Activated CD4-positive, alpha-beta T cell treated with anti-CD3 and anti-CD28 coated beads, Interleukin-2, amount 50 U/mL, for 16 hours (primary cell): ENCODE measurements at places on chromosomes 6 and 20.

- DNase-seq = no peak
Observed at GRCh38 chr6:82013561-82014530, 233.7 kb downstream of the IBTK start.

GRCh38 chr6:16765235-16765634 is 4.0 kb upstream of the ATXN1 start:
- DNase-seq = no peak

- no peak for DNase-seq
Observed at GRCh38 chr6:9646342-9647070, 768.4 kb downstream of the TFAP2A start.

DNA sequence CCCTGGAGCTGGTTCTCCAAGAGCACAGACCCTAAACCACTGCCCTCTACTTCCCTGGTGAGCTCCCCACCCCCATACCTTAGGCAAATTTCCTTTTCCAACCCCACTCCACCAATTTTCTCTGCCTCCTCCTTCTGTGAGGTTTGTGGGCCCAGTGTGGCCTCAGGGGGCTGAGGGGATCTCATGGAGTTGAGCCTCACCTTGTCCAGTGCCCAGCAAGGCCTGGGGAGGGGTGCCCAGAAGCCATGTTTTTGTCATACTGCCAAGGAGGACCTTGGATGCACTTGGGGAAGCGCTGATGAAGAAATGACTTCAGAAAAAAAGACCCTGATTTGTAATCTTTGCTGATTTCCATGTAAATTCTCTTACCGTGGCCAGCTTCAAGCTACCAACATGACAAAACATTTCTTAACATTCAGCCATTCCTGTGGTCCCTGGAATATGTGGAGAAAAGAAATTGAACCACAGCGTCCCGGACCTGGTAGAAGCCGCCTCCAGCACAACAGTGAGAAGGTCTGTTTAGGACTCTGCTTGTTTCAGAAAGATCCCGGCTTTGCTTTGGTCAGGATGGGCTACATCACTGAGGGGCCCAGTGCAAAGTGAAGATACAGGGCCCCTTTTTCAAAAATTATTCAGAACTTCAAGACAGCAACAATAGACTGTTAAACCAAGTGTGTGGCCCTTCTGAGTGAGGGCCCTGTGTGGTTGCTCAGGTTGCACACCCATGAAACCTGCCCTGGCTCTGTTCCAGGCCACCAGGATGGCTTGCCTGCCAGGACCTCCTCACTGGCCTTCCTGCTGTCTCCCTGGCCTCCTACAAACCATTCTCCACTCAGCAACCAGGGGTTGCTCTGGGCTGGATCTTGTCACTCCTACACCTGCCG is 52.5 kb downstream of the CHMP4B start:
- DNase-seq = no peak

DNA sequence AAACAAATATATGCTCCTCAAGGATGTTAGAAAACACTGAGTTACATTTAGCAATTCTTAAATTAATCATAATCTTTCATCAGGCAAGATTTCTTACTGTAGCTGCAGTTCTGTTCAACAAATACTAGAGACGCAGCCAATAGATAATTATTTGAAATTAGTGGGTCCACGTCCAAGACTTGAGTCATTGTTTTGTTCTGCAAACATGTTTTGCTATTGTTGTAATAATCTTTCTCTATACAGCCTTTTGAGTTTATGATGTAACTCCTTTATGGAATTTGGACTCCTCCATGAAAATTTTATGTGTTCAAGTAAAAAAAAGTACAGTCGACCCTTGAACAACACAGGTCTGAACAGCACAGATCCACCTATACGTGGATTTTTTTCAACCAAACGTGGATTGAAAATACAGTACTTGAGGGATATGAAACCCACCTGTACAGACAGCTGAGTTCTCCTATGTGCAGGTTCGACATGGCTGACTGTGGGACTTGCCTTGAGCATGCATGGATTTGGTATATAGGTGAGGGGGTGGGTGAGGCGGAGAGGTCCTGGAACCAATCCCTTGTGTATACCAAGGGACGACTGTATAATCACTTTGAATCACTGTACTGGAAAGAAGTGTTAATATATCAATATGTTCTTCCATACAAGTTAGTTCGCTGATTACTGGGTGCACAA is 41.3 kb upstream of the SLC22A16 start:
- no peak for DNase-seq
